ENCODE measurements at places on chromosomes 6 and 20.

- DNase-seq: no peak
Observed at GRCh38 chr20:38829296-38829875, 23.9 kb downstream of the PPP1R16B start.

DNA sequence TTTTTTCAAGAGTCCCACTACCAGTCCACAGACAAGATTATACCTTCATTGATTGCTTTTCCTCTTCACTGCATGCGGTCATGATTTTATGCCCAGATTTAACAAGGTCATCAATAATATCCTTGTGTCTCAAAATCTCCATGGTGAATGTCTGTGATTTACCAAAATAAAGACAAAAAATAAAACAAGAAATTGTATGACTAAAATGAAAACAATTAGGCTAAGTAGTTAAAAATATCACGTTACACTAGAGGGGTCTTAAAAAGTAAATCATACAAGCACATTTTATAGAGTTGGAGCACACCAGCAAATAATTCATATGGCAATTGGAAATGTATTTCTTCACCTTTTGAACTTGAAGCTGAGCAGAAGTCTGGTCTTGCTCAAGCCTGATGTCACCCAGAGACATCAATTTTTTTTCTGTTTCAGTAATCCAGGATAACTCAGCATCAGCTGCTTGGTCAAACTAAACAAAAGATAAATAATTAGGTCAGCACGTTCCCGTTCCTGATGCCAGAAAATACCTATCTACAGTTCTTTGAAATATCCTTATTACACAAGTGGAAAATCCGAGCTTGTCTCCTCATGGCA is 125.4 kb downstream of the DST start:
- peak; percentile 90 for DNase-seq

- no peak for DNase-seq
Observed at GRCh38 chr20:58546756-58547622, 31.8 kb upstream of the APCDD1L start.

GRCh38 chr20:23049201-23050075 is at the start of gene THBD:
Gene THBD, minus strand, starts transcription at chr20:23049672. Its CDS starts 168 bp downstream, at chr20:23049504.
- peak; percentile 52 for DNase-seq

DNA sequence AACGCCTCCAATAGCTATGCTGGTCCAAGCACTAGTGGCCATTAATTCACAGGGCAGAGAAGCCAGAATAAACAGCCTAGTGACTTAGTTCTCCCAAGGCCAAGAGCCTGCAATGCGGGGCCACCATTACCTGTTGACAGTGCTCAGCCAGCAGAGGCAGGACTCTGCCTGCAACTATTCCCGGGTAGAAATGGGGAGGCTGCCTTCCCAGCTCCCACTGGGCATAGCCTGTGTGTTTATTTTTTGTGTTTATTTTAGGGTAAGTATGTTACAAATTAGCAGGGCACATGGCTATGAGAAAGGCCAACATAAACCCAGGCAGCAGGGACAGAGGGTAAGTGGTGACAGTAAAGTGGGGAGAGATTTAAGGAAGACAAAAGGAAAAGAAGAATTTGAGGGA is 5.0 kb downstream of the GNAS-AS1 start:
- DNase-seq: no peak

- DNase-seq: no peak
Observed at GRCh38 chr20:33842346-33842745, 31.2 kb downstream of the CHMP4B start.

- DNase-seq: peak; percentile 51
Observed at GRCh38 chr20:29873946-29874345, 1383.5 kb upstream of the DEFB115 start.

GRCh38 chr6:79494841-79495240 is 42.4 kb downstream of the LCA5 start:
- DNase-seq: no peak

- DNase-seq: no peak
Observed at GRCh38 chr6:29809249-29809648, 18.4 kb upstream of the HLA-G start.

DNA sequence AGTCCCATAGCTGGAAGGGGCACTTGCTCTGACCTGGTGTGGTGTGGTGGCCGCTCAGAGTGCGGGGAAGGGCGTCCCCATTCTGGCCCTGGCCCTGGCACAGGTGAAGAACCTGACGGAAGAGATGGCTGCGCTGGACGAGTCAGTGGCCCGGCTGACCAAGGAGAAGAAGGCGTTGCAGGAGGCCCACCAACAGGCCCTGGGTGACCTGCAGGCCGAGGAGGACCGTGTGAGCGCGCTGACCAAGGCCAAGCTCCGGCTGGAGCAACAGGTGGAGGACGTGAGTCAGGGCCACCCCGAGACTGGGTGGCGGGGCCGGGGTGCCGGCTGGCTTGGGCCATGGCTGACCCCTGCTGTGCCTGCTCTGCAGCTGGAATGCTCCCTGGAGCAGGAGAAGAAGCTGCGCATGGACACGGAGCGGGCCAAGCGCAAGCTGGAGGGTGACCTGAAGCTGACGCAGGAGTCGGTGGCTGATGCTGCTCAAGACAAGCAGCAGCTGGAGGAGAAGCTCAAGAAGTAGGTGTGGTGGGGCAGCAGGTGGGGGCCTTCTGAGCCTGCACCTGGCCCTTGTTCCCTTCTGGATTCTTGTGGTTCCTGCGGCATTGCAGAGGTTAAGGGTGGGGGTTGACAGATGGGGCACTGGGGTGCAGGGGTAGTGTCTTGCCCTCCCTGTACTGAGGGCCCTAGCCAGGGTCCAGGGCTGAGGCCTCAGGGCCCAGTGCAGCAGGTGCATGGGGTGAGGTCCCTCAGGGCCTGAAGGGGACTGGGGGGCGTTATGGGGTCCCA is 40.8 kb downstream of the MYH7B start:
- no peak for DNase-seq

DNA sequence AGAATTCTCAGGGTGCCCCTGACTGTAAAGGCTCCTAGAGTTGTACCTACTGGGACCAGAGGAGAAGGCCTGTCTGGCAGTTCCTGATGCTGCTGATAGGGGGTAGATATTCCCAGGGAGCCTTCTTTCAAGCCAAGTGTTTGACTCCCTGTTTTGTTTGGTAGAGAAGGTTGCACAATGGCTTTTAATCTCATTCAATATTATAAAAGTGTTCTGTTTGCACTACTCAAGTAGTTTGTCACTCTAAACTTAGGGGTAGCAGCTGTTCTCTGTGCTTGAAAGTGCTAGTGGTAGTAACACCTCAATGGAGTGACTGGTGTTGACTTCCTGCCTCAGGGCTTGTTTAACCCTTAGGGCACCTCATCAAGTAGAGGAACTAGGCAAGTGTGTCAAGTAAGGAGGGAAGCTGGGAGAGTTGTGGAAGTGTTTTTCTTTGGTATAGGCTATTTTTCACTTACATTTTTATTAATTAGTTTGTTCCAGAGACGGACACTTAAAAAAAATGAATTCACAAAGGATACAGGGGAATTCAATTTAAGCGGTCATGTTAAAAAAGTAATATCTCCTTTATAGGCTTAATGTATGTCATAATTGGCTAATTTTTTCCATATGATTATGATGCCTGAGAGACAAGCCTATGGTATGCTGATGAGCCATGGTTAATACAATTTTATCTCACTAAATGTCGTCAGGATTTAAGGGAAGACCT is 38.1 kb downstream of the BICRAL start:
- peak; percentile 23 for DNase-seq

DNA sequence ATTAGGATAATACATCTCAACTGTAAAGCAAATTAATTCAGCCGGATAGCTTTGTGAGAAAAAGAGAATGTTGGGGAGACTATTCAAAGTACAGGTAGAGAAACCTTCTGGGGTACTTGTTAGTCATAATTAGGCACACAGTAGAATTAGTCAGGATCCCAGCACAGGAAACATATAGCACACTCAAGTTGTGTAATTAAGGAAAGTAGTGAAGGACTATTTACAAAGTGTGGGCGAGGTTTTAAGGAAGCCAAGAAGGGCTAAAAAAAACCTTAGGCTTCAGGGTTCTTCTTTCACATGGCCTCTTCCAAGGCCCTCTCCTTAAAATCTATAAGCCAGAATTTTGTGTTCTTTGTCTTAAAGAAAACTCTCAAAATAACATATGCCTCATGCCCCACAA is 126.7 kb downstream of the RTN4IP1 start:
- no peak for DNase-seq

GRCh38 chr20:47059536-47059935 is 164.9 kb downstream of the EYA2 start:
- no peak for DNase-seq

DNA sequence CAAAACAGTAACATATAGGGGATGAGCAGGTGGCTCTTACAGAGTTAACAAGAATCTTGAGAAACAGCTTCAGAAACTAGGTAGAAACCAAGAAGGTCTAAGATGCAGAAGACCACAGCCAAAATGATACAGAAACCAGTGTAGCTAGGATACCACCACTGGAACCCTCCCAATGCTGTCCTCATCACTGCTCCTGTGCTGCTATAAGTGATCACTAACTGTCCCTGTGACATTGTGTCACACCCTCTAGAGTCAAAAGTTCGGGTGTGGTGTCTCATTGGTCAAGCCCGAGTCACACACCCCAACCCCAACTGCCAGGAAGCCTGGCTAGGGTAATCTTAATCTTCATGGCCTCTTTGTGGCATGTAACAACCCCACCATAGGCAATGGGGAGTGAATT is 153.1 kb downstream of the RCAN2 start:
- DNase-seq: no peak

DNA sequence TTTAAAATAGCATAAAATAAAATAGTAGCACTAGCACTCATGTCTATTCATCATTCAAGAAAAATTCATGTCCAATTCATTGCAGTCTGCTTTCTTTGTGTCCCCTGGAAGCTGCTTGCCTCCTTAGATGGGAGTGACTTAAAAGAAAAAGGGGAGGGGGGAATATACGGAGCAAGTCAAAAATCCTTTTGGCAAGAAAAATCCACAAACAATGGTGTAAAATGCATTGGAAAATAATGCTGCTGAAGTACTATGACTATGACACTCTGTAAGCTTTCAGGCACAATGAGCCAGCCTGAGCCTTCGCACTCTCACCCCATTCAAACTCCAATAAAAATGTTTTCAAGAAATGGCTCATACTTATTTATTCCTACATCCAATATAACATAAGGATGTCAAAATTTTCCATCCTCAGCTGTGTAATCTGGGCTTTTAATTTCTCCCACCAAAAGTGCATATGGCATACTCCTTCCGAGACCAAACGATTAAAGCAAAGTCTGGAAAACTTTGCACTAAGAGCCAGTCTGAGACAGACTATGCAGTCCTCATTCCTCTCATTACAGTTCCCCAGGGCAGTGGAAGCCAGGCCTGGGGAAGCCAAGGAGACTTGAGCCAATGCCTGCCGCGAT is 790 bp downstream of the NEDD9 start:
- peak; percentile 65 for DNase-seq

- peak; percentile 53 for DNase-seq
Observed at GRCh38 chr6:161011492-161012480, 20.2 kb downstream of the MAP3K4 start.

DNA sequence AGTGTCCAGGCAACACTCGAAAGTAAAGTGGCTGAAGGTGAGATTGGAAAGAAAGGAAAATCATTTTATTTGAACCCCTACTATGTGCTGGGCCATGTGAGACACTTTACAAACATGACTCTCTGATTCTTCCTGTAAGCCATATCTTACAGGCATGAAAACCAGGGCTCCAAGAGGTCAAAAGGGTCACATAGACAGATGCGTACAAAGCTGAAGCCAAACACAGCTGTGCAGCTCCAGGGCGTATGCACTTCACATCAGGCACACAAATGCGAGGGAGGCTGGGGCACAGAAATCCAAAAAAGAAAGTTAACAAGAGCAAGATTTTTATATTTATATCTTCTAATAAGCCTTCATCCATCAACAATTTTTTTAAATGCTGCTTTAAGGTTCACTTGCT is 176.5 kb downstream of the PHACTR1 start:
- no peak for DNase-seq

DNA sequence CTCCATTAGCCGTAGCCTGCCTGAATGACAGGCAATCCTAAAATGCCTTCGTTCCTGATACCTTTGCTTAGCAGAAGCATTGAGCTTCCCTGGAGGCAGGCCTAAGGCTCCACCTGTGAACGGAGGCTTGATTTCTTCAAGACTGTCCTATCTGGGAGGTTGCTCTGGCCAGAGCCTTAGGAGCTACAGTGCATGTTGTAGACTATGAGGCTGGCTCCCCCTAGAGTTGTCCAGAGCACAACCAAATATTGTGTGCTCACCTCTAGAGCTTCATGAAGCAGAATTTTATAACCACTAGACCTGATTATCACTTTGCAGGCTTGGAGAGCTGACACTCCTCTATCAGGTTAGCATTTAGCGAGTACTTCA is 217.8 kb downstream of the MAFB start:
- no peak for DNase-seq

DNA sequence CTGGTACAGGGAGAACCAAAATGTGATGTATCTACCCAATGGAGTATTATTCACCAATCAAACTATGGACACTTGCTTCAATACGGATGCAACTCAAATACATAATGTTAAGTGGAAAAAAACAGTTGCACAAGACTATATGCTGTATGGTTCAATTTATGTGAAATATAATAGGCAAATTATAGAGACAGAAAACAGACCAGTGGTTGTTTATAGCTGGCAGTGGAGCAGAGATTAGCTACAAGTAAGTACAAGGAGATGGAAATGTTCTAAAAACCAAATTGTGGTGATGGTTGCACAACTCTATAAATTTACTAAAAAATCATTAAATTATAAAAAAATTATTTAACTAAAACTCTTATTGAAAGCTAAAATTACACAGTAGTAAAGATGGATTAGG is 113.2 kb downstream of the PRDM1 start:
- no peak for DNase-seq

GRCh38 chr6:43912116-43912577 is 142.1 kb downstream of the VEGFA start:
- no peak for DNase-seq

- peak; percentile 86 for DNase-seq
Observed at GRCh38 chr6:75855052-75855451, 106.0 kb downstream of the MYO6 start.

- no peak for DNase-seq
Observed at GRCh38 chr20:6812530-6812929, 45.0 kb downstream of the BMP2 start.

DNA sequence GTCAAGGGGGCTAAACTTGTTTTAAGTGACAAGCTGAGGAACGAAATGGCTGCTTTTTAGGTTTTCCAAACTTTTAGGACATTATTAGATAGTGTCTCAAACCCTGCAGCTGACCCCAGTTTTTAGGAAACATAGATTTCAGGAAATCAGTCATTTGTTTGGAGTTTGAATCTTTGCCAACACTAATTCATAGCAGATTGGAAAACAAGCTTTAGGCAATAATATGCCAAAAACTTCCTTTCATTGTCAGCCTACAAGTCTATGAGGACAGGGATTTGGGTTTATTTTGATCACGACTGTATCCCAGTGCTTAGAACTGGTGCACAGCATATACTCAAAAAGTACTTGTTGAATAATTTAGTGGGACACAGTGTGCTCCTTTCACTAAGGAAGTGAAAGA is 123.2 kb downstream of the TINAG start:
- DNase-seq: peak; percentile 56

GRCh38 chr20:38290829-38291814 is 12.8 kb upstream of the BPI start:
- DNase-seq: peak; percentile 83

- DNase-seq: no peak
Observed at GRCh38 chr6:164022632-164023031, 608.1 kb downstream of the QKI start.

- DNase-seq: peak; percentile 39
Observed at GRCh38 chr6:143026696-143027449, 33.8 kb upstream of the AIG1 start.

- DNase-seq: no peak
Observed at GRCh38 chr6:28839443-28840120, 84.2 kb downstream of the TRIM27 start.

- no peak for DNase-seq
Observed at GRCh38 chr6:126002755-126003679, 16.7 kb downstream of the TRMT11 start.

- peak; percentile 34 for DNase-seq
Observed at GRCh38 chr20:7879883-7880282, 60.4 kb downstream of the HAO1 start.

Data from fibroblast of lung (primary cell).